ENCODE measurements at places on chromosomes 1 and 21.

DNA sequence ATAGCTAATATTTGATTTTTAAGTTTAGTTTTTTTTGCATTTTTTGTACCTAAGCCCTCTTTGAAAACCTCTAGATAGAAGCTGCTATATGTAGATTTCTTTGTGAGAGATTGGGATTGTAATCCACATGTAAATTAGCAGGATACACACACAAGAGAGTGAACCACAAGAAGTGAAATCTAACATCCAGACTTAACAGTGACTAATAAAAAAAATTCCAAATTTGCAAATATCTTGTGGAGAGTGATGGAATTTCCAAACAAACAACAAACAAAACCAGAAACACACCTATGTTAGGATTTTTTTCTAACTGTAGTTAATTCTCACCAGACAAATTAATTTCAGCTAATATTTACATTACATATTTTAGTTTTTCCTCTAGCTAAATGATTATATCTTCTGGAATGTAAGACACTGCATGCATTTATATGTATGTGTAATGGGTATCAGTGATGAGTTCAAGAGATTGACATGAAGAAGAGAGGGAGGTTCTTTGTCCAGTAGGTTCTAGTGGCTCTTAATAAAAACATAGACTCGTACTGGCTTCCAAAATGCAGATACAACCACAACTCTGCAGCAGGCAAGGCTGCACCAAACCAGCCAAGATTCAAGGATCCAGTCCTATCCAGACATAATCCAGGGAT, 12.8 kb downstream of the CLDN17 start:
- no peak for DNase-seq

DNA sequence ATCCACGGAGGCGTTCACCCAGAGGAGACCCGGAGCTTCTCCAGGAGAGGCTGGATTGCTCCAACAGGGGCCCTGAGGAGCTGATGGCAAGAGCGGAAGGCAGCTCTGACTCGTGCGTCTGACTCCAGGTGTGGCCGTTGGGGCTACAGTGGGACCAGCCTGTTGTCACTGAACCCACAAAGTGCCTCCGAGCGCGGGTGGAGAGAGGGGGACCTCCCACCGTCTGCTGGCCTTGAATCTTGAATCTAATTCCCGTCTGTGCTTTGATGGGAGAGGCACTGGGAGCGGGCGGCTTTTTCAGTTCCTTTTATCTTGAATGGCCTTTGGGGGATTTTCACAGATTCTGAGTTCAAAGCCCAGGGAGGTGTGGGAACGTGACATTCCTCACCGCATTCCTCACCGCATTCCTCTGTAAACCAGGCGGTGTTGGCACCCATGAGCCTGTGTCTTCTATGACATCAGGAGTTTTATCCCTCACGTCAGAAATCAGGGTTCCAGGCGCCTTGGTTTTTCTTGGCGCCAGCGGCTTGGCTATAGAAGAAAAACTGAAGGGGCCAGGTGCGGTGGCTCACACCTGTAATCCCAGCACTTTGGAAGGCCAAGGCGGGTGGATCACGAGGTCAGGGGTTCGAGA, 39.2 kb upstream of the COL18A1 start:
- no peak for DNase-seq

DNA sequence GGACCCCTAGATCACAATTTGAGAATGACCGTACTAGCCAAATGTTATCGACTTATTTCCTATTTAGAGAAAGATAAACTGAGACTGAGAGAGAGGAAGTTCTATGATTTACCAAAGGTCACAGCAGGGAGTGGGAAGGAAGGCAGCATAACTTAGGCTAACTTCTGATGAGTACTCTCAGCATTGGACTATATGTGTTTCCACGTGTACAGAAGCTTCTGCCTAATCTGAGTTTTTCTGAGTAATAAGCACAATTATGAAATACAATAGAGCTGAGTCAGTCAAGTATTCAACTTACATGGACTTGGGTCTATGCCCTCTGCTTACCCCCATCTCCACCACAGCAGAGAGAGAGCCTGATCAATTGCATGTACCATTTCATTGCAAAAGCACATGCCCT, 88.1 kb upstream of the HIVEP3 start:
- DNase-seq, result no peak

DNA sequence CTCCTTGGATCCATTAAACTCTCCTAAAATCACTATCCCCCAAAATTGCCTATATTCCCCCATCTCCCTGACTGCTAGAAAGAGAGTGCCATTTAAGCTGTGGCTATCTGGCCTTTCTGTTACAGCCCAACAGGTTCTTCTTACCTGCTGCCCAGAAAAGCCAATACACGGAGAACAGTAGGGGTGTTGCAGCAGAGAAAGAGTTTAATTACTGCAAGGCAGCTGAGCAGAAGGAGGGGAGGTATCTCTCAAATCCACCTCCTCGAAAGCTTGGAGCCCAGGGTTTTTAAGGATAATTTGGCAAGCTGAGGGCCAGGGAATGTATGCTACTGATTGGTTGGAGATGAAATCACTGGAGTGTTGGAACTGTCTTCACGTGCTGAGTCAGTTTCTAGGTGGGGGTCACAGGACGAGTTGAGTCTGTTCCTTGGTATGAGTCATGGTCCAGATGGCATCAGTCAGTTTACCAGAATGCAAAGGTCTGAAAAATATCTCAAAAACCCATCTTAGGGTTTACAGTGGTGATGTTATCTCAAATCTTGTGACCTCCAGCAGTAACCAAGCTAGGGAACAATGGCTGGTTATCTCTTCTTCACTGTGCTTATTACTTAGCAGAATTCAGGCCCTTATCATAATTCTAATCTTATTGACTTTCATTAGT, 89.8 kb downstream of the SMYD3 start:
- no peak for DNase-seq

DNA sequence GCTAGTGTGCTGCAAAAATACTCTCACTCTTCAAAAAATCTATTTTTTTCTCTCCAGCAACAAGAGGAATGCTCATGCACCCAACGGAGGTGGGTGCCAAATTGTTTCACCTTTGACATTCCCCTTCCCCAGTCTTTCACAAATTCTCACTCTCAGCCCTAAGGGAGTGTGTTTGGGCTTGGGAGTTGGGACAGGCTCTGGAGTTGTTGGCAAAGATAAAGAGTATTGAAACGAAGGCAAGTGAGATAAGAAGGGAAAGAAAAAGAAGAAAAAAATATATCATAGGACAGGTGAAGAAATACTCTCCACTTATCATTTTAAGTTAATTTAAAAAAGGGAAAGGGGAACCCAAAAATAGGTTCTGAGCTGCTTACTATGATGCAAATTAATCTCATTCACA, 82.6 kb downstream of the UCHL5 start:
- no peak for DNase-seq

DNA sequence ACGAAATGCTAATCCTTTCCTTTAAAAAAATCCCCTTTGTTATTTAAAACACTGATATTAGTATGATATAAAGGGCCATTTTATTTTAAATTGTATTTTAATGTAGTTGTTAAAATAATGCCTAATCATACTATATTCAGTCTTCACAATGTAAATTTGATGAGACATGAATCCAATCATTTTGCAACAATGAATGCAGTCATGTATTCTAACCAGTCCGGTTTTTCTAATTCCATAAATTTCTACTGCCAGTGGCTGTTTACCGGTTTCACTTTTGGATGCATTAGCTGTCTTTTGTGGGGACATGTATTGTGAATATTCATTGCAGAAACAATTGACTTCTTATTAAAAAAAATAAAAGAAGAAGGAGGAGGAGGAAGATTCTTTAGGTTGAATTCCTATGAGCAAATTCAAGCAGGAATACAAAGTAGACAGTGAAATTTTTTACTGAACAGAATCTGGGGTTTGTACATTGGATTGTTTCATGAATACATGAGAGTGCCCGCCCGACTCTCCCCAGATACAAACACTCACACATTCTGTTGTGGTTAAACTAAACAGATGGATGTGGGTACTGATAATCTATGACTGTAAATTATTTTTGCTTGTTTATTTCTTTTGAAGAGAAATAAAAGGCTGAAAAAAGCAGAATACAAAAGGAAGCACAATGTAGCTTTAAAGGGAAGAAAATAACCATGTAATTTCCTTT, 624.8 kb upstream of the PTBP2 start:
- DNase-seq, result no peak

GRCh38 chr1:168343566-168343965, 62.9 kb downstream of the TBX19 start:
- DNase-seq, result no peak

Measured in SHP77 treated with DMSO at 0.1 percent for 48 hours (cell line).